ENCODE measurements at places on chromosomes 3 and 15.

DNA sequence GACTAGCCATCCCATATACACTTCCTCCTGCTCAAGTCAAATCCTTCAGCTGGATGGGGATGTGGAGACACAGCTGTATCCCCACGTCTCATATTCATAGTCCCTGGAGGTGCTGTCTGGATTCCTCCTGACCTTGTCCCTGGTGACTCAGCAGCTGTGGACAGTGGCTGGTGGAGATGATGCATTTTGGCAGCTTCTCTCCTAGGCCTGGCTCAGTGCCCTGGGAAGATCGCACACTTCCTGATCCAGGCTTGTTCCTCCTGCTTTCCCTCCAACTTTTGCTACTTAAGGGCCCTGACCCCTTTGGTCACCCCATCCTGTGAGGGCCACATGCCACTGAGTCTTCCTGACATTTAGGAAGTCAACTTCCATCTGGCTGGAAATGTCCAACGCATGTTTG is 44.4 kb downstream of the ADAMTSL3 start:
- no peak for DNase-seq

- no peak for DNase-seq
Observed at GRCh38 chr3:48001991-48002390, 14.2 kb downstream of the MAP4 start.

DNA sequence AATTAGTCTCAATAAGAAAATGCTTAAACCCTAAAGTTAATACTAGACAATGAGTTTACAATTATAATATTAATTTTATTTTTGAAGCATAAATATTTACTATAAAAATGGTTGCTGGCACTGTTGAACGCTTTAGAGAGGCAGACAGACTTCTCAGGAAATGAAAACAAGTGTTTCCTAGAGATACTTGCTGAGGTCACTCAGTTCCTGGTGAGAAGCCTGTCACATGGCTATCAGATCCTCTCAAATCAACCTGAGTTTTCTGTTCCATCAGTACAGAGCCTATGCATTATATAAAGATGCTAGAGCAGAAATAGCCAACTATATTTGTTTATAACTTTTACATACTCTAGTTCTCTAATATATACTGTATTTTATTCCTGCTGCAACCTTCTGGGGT is 109.2 kb downstream of the MYO5A start:
- DNase-seq, result no peak

DNA sequence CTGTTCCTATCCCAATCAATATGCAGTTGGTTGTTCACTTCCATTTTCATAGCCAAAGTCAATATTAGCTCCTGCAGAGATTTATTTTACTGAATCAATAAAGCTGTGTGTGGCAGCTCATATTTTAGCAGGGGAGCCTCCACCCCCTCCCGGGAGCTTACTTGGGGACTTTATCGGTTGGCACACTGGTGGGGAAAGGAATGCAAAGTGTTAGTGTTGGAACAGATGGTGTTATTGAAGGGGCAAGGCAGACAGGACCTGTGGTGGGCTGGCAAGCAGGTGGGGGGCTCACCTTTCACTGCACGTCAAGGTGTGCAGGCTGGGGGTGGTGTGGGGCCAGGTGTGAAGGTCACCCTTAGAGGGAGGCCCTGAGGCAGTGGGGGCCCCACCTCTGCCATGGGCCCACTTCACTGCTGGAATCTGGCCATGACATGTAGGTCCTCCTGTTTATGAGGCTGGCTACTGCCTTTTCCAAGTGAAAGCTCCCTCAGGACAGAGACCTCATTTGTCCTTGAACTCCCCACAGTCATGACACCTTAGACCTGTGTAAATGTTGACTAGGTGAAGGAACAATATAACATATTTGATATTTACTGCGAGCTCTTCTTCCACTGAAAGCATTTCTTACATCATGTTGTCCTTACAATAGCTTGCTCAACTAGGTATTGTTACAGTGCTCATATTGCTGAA is 44.0 kb upstream of the SEC22A start:
- DNase-seq, result no peak

- DNase-seq, result no peak
Observed at GRCh38 chr15:76152197-76152596, 92.4 kb downstream of the TMEM266 start.

DNA sequence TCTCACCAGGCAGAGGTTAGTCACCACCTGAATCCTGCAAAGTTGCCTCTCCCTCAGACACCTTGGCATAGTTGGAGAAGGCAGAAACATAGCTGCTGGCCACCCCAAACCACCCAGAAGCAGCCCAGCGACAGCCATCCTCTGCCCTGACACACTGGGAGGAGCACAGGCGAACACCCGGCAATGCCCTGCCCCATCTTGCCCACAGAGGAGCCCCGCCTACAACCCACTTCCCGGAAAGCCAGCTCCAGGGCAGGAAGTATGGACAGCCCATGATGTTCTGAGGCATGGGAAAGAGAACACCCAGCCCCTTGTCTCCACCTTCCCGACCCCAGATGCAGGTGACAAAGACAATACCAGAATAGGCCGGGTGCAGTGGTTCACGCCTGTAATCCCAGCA is 12.6 kb upstream of the SHISA5 start:
- DNase-seq, result no peak

DNA sequence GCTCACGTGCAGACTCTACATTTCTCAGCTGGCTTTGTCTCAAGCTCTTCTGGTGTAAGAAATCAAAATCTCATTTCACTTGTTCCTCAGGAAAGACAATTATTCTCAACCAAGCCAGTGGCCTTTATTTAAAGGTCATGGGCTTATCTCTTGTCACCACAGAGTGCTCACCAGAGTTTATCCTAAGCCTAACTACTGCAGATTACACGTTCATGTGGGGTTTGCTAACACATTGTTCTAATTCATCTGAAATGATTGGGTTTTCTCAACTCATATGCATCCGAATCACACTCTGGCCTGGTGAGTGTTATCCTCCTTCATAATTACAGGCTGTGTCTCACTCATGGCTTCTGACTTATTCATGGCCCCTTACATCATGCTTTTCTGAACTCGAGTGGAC is 83.3 kb upstream of the TSC22D2 start:
- DNase-seq, result no peak

- DNase-seq, result no peak
Observed at GRCh38 chr3:30604558-30604957, 1.8 kb upstream of the TGFBR2 start.

DNA sequence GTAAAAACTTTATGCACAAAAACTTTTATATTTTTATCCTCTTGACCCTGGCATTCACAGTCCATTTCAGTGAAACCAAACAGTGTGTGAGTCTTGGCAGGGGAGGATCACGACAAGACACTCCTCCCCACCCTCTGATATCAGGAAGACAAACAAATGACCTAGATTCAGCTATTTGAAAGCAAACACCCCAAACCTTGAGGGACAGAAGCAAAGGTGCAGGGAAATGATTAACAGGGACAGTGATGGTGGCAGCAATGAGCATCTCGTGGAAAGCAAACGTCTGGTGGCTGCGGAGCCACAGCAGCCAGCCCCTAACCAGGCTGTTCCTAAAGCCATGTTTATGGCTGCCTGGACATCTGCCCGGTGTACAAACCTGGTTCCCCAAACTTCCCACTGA is 52.1 kb downstream of the FSIP1 start:
- no peak for DNase-seq

DNA sequence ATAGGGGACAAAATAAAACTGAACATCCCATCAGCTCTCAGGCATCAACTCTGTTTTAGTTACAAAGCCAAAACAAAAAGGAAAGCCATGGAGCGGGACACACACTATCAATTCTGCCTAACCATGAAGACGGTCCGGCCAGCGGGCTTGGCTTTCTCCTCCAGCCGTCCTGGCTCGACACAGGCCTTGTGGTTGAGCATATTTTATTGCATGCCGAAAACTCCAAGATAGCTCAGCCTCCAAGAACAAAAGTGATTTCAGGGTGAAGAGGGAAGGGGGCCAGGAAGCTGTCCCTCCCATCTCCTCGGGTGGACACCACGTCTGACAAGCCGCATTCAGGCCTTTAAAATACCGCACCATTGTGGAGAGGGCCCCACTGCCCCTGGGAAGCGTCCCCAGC is 31.2 kb downstream of the WNT5A start:
- DNase-seq, result no peak

GRCh38 chr3:34957677-34958076 is 681.6 kb upstream of the ARPP21 start:
- no peak for DNase-seq

DNA sequence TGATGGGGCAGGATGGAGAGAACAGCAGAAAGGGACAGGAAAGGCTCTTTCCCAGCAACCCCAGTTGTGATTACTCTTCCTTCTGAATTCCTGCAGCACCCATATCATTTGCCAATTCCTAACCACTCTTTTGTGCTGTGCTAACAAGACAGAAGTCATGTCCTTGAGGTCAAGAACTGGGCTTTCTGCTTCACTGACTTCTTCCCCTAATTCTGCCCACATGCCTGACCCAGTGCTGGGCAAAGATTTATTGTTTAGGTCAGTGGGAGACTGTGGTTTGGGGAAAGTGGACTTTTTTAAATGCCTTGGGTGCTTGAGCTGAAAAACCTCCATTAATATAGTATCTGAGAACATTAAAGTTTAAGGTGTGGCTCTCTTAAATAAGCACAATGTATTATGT is 4.2 kb upstream of the EFCAB12 start:
- DNase-seq, result no peak

DNA sequence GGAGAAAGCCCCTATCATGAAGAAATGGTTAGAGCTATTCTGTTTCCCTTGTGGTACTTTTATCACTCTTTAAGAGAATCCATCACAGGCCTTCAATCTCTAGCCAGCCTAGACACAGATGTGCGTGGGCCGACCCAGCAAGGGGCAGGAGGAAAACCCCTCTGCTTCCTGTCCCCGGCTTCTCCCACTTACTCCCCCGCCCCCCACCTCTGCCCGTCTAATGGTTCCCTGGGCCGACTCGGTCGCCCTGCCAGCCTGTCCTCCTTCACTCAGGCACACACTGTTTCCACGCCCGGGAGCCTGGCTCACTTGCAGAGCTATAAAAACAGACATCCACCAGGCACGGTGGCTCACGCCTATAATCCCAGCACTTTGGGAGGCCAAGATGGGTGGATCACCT is 58.3 kb upstream of the TFRC start:
- no peak for DNase-seq

GRCh38 chr3:121595765-121596406 is 2.7 kb downstream of the FBXO40 start:
- no peak for DNase-seq

DNA sequence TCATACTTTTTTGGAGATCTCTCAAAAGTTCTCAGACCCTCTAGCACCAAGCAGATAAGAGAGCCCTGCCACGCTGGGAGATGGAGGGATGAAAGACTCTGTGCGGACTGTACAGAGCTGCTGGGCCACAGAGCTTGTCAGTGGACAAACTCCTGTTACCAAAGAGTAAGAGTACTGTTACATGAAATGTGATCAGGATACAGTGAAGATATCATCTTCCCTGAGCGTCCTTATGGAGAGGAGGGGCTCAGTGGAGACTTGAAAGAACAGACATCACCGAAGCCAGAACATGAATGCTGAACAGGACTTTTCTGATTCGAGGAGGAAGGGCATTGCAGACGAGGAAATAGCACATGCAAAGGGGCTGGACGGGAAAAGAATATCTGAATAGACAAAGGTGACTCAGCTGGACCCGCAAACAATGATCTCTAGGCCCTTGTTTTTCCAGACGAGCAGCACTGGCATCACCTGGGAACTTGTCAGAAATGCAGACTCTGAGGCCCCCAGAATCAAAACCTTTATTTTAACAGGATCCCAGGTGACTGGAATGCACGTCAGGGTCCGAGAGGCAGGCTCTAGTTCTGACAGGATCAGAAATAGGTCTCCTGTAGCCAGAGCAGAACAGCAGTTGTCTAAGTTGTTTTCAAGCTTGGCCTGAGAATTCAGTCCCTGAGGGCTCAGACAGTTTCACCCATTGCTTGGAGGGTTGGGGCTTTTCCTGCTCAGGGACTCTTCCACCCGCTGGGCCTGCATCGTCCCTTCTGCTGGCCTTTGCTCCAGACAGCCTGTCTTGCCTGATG is 277.9 kb downstream of the RPLP1 start:
- DNase-seq, result no peak

DNA sequence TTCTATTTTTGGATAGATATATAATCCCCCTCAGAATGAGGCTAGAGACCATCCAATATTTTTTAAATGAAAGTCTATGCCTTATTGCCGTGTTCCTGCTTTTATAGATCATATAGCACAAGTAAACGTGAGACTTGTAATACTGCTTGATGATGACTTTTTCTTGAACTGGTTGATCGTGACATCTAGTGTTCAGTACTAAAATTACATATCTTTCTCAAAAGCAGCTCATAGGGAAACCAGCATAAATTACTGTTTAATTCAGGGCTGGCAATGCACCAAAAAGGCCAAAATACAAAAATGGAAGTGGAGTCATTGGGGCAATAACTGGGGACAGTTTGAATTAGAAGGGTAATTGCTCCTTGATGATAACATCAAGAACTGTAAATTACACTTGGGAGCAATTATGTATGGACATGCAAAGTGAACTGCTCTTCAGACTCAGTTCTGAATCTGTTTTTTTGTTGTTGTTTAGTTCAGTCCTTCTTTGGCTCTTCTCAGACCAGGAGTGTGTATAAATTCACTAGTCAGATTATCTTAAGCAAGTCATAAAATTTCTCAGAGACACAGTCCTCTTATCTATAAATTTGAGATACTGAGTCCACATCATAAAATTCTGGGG is 325.3 kb downstream of the THSD4 start:
- no peak for DNase-seq

DNA sequence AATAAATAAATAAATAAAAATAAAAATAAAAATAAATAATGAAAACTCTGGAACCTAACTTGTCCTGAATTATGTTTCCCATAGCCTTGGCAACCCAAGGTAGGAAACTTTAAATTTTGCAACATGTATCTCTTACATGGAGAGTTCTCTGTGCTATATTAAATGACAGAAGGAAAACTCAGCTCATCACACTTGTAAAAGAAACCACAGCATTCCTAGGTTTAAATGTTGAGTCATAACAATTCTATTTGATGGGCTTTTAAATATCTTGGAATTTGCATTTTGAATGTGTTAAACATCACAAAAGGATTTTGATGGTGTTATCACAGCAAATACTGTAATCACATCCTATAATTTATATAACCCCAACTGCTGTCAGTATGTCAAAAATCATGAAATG is 144.2 kb downstream of the LRTM1 start:
- DNase-seq, result no peak

GRCh38 chr3:17938313-17938712 is 195.9 kb upstream of the TBC1D5 start:
- DNase-seq, result no peak

GRCh38 chr3:170643831-170644230 is 58.0 kb upstream of the SLC7A14 start:
- no peak for DNase-seq

DNA sequence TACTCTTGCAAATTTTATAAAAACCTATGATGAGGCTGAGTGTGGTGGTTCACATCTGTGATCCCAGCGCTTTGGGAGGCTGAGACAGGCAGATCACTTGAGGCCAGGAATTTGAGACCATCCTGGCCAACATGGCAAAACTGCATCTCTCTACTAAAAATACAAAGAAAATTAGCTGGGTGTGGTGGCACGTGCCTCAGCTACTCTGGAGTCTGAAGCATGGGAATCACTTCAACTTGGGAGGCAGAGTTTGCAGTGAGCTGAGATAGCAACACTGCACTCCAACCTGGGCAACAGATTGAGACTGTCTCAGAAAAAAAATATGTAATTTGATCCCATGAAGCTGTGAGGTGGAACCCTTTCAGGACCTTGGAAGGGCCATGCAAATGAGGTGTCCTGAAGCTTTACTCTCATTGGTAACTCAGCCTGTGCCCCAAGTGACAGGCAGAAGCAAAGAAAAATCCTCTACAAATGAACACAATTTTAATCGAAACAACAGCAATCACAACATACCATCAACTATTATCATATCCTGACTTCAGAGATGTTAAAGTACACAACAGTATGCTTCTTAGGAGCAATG is 84.6 kb upstream of the CDV3 start:
- DNase-seq, result no peak

Data from stimulated activated CD4-positive, alpha-beta T cell treated with anti-CD3 and anti-CD28 coated beads, TNF-alpha, amount 100 ng/mL, for 4 hours (primary cell).